Activated T-helper 9 cell treated with anti-CD3 and anti-CD28 coated beads, Interleukin-2, amount 50 U/mL, for 16 hours (primary cell): ENCODE measurements at places on chromosomes 5 and 9.

DNA sequence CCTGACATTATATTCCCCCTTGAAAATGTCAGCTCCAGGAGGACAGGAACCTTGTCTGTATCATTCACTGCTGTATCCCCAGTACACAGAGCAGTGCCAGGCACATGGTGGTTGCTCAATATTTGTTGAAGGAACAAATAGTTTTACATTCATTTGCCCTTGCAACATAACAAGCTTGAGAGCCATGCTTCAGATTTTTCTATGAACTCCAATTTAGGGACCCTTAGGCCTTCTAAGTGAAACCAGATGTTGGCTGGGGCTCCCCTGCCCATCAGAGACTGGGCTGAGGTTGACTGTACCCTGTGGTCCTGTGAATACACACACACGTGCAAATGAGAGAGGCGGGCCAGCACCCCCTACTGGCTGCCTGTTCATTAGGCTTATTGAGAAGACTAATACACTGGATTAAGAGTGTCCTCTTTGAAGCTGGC is 214.9 kb upstream of the WWC1 start:
- no peak for DNase-seq

DNA sequence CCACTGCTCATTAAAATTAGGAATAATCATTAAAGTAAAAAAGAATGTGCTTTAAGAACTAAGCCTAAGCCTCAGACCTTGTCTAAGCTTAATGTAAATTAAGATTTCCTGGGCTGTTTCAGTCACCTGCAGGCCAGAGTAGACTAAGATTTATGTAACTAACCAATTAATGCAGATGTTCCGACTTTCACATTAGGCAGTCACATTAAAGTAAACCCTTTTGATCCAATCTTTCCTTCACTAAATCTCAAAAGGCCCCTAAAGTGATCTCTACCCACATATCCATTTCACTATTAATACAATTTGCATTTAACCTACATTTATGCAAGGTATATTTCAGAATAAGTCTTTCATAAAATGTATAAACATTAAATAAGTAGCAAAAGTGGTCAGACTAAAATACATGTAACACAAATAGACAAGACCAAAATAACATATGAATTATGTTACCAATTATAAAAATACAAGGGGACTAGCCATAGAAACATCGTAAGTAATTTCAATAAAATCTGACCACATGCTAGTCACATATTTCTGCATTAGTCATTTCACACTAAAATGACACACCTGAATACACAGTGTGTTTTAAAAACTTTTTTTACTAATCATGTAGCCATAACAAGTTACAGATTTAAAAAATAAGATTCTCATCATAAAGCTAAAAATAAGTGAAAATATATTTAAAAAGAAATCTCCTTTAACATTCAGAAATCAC is 7.7 kb downstream of the NR3C1 start:
- no peak for DNase-seq

DNA sequence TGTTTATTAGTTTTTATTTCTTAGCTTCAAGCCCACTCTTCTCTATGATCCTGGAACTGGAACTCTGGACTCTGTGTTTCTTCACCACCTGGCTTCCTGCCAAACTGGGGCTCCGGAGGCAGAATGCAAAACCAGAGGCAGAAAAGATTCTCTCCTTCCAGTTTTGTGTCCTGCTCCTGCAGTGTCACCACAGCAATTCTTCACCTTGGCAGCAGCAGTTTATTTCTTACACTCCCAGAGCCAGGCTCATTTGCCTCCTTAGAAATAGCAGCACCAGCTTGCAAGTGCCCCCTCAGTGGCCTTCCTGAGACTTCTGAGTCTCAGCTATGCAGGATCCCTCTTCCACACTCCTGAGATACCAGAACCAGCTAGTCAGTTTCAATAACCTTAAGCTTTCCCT is 26.7 kb upstream of the CAMK4 start:
- no peak for DNase-seq

DNA sequence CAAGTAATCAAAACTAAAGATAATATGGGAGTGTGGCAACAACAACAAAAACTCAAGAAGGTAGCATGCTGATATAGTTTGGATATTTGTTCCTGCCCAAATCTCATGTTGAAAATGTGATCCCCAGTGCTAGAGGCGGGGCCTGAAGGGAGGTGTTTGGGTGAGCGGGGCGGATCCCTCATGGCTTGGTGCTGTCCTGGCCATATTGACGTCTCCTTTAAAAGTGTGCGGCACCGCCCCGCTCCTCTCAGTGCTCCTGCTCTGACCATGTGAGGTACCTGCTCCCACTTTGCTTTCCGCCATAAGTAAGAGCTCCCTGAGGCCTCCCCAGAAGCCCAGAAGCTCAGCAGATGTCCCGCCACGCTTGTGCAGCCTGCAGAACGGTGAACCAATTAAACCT is 25.6 kb downstream of the MED27 start:
- DNase-seq: no peak

GRCh38 chr5:40442346-40442745 is 237.4 kb upstream of the PTGER4 start:
- DNase-seq: no peak

DNA sequence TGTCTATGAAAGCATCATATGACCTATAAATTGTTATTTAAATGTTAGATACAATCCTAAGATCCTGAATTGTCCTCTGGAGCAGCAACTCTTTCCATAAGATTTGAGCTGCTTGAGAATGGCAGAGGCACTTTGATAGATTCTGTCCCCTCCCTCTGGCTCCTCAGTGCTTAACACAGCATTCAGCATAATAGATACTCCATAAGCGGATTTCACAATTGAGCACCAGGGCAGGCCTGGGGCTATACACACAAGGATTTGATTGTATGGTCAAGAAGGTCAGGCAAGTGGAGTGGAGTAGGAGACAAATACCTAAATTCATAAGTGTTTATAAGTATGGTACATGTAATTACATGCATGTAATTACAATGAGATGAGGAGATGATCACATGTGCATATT is 96.3 kb downstream of the FOXD1 start:
- no peak for DNase-seq

DNA sequence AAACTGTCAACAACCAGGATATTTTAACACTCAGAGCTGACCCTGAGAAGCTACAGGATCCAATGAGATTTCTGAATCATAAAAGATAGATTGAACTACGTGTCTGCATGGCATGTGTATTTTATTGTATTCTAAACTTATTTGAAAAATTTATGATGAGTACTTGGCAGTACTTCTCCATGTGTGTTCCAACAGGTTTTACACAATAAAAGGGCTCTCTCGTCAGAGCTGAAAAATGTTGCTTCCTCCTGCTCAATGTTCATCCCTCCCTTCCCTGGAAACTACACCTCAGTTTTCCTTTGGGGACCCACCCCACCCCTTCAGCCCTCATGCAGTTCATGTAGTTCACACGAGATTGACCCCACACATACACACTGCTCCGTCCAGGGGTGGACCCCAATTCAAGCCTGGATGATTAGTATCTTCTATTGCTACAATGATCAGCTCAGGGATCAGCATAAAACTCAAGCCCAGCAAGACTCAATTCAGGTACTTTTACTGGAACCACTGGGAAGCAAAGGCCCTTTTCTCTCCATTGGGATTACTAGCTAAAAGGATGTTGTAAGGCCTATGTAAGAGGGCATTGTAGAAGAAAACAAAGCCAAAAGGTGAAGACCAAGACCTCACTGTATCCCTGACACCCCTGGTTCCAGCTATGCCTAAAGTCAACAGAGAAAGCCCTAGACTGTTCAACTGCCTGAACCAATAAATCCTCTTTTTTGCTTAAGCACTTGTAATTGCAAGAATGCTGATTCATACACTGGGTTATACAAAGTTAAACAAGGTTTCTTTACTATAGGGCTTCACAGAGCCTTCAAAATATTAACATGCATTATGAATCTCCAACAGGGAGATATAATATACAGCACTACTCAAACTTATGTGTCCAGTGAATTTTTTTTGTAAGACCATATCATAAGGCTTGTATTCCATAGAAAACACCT is 112.6 kb downstream of the SAXO1 start:
- DNase-seq: no peak

DNA sequence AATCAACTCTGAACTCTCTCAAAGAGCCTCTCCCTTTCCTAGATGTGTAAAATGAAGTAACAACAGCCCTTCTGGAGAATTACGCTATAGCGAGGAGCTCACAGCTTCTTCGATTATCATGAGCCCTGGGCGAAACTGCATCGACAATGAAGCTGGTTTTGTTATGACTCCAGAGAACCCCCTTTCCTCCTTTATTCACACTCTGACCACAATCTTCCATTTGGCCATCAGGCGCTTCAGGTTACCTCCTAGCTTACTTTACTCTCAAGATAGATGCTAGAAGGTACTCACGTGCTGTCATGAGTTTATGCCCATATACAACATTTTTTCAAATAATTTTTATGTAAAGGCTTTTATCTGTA is 362.7 kb upstream of the RFX3 start:
- DNase-seq: no peak

- no peak for DNase-seq
Observed at GRCh38 chr9:31519424-31519823, 865.0 kb upstream of the ACO1 start.

GRCh38 chr5:105413406-105413990 is 1850.9 kb upstream of the NUDT12 start:
- no peak for DNase-seq
